Kidney (tissue), 22 donors: ENCODE measurements at places on chromosomes 16 and 17. TPM values are rescaled to one million over a fixed set of nuclear protein-coding genes. Genes with fewer than 3 reads are reported as not detected.

The CMTM2 gene
- total RNA-seq = 0.25 TPM

The FBXW10 gene
- not detected for total RNA-seq

The AANAT gene
- total RNA-seq = not detected

The GUCY2D gene
- total RNA-seq = 0.19 TPM

The ZNF385C gene
- 1.2 TPM for total RNA-seq

DNA sequence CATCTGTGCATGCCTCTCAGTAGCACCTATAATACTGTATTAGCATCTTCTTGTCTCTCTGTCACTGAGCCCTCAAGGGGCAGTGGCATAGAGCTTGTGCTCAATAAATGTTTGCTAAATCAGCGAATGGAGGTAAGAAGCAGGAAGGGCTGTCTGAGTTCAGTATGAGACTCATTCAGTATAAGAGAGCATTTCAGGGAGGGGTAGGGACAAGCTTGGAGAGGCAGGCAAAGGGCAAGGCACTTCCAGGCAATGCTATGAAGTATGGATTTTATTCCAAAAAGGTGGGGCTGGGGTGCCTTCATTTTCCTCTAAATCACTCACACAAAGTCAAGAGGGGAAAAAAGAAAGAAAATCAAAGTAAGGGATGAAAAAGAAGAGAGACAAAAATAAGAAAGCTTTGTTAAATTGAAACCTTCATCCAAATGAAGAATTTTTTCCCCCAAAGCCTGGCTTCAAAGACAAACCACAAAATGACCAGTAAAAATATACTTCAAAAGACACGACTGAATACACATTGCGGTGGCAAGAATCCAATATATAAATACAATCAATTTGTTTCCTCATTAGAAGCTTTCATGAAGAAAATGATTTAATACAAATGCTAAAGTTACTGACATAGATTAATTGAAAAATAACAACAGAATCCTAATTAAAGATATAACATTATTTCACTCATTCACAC is 51.2 kb downstream of the SKAP1 start:
- H3K27ac ChIP-seq = no peak overlapping the region
- H3K4me1 ChIP-seq = no peaks in the 10 kb centered on the region
- H3K4me3 ChIP-seq = no peak overlapping the region
- no peaks in the 10 kb centered on the region for H3K27me3 ChIP-seq

- H3K36me3 ChIP-seq = no peaks in the 10 kb centered on the region
- no peak overlapping the region for H3K27ac ChIP-seq
- H3K4me1 ChIP-seq = no peaks in the 10 kb centered on the region
- H3K27me3 ChIP-seq = no peaks in the 10 kb centered on the region
- H3K4me3 ChIP-seq = no peak overlapping the region
Measured at GRCh38 chr17:38439436-38439835, 11.2 kb downstream of the ARHGAP23 start.

DNA sequence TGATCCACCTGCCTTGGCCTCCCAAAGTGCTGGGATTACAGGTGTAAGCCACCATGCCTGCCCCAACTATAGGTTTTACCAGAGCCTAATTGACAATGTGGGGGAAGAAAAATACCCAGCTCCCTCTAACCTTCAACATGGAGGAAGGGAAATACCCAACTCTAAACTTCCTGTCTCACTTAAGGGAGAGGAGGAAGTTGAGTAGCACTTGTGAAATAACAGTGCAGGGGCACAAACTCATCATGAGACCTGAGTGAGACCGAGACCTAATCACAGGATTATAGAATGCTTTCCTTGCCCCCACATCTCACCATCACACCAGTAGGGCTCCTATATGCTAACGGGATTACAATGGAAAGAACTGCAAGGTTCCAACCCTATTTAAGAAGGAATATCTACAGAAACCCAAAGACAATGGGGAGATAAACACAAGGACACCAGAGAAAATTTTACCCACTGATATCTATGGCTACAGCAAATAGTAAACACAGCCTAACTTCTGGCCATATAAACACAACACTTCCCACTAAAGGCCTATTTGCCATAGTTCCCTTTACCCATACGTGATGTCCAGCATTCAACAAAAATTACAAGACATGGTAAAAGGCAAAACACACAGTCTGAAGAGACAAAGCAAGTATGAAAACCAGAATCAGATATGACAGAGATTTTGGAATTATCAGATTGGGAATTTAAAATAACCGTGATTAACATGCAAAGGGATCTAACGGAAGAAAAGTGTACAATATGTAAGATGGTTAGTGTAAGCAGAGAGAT is 26.9 kb downstream of the OR3A1 start:
- no peaks in the 10 kb centered on the region for H3K27me3 ChIP-seq
- no peak overlapping the region for H3K4me3 ChIP-seq
- no peak for DNase-seq
- H3K4me1 ChIP-seq = no peaks in the 10 kb centered on the region
- H3K27ac ChIP-seq = no peak overlapping the region

DNA sequence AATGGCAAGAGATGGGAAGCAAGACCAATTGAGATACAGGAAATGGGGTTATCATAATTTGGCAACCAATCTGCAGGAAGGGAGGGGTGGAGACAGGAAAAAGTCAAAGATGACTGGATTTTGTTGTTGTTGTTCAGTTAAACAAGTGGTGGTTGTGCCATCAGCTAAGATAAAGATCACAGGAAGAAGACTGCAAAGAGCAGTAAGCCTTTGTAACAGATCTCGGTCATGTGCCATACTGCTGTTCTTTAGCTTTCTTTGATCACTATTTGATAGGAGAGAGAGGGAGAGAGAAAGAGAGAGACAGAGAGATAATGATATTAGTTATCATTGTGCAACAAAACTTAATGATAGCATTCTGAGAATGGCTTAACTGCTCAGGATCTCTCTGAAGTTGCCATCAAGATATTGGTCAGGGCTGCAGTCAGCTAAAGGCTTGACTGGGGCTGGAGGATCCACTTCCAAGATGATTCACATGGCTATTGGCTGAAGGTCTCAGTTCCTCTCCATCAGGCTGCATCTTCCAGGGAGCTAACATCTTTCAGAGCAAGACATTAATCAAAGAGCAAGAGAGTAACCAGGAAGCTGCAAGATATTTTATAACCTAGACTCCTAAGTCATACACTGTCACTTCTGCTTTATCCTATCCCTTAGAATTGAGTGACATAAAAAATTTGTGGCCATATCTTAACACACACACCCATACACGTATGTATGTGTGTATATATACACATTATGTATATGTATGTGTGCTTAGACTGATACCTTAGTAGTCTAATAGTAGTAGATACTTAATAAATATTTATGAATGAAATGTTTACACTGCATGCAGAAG is 405.0 kb downstream of the SHISA9 start:
- H3K4me1 ChIP-seq = no peaks in the 10 kb centered on the region
- H3K4me3 ChIP-seq = no peak overlapping the region
- DNase-seq = no peak
- H3K36me3 ChIP-seq = no peaks in the 10 kb centered on the region
- no peaks in the 10 kb centered on the region for H3K27me3 ChIP-seq

GRCh38 chr17:17042851-17043460 is 699 bp downstream of the MPRIP start:
- no peak for DNase-seq
- peak overlapping the region; percentile 88 for H3K27ac ChIP-seq
- peaks cover 27% of the 10 kb centered on the region for H3K4me1 ChIP-seq
- H3K36me3 ChIP-seq = no peaks in the 10 kb centered on the region

- H3K4me3 ChIP-seq = no peak overlapping the region
- peaks cover 12% of the 10 kb centered on the region for H3K4me1 ChIP-seq
- no peak for DNase-seq
- H3K36me3 ChIP-seq = no peaks in the 10 kb centered on the region
- no peak overlapping the region for H3K27ac ChIP-seq
Measured at GRCh38 chr17:55067697-55068439, 99.3 kb downstream of the STXBP4 start.

GRCh38 chr16:85310868-85311585 is 198.8 kb upstream of the CIBAR2 start:
- no peaks in the 10 kb centered on the region for H3K27me3 ChIP-seq
- H3K4me1 ChIP-seq = peaks cover 22% of the 10 kb centered on the region
- no peak for DNase-seq
- H3K27ac ChIP-seq = no peak overlapping the region
- H3K4me3 ChIP-seq = no peak overlapping the region
- H3K36me3 ChIP-seq = no peaks in the 10 kb centered on the region

DNA sequence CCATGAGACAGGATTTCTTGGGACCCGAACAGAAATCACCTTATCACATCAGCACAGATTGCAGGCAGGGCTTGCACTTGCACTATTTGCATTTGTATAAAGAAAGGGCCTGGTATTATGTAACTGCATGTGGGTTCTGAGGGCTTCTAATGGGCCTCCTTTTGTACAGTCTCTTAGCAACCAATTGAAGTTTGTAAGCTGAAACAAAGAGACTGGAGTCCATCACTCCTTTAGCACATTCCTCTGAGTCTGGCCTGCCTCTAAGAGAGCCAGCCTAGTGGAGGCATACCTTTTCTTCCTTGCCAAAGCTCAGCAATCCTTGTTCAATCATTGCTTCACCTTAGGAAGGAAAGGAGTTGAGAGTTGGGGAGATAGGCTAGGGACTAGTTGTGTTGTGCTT is 387.1 kb downstream of the XYLT1 start:
- no peak for DNase-seq
- H3K27me3 ChIP-seq = no peaks in the 10 kb centered on the region
- no peak overlapping the region for H3K27ac ChIP-seq
- H3K4me3 ChIP-seq = no peak overlapping the region
- no peaks in the 10 kb centered on the region for H3K4me1 ChIP-seq
- no peaks in the 10 kb centered on the region for H3K36me3 ChIP-seq

- peak overlapping the region; percentile 33 for H3K4me3 ChIP-seq
- peak overlapping the region; percentile 78 for H3K27ac ChIP-seq
- no peaks in the 10 kb centered on the region for H3K27me3 ChIP-seq
Measured at GRCh38 chr16:27242868-27243590, 25.5 kb downstream of the NSMCE1 start.

DNA sequence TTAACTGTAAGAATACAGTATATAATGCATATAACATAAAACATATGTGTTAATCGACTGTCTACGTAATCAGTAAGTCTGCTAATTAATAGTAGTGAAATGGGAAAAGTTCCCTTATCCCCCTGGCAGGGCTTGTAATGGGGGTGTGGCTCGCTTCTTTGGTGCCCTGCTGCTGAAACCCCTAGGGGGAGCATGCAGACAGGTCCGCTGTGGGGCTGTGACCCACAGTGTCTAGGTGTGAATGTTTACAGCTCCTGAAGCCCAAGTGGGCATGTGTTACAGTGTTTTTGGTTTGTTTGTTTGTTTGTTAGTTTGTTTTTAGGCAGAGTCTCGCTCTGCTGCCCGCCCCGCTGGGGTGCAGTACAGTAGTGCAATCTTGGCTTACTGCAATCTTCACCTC is 495.7 kb downstream of the SHISA9 start:
- H3K27ac ChIP-seq = no peak overlapping the region
- no peaks in the 10 kb centered on the region for H3K4me1 ChIP-seq

DNA sequence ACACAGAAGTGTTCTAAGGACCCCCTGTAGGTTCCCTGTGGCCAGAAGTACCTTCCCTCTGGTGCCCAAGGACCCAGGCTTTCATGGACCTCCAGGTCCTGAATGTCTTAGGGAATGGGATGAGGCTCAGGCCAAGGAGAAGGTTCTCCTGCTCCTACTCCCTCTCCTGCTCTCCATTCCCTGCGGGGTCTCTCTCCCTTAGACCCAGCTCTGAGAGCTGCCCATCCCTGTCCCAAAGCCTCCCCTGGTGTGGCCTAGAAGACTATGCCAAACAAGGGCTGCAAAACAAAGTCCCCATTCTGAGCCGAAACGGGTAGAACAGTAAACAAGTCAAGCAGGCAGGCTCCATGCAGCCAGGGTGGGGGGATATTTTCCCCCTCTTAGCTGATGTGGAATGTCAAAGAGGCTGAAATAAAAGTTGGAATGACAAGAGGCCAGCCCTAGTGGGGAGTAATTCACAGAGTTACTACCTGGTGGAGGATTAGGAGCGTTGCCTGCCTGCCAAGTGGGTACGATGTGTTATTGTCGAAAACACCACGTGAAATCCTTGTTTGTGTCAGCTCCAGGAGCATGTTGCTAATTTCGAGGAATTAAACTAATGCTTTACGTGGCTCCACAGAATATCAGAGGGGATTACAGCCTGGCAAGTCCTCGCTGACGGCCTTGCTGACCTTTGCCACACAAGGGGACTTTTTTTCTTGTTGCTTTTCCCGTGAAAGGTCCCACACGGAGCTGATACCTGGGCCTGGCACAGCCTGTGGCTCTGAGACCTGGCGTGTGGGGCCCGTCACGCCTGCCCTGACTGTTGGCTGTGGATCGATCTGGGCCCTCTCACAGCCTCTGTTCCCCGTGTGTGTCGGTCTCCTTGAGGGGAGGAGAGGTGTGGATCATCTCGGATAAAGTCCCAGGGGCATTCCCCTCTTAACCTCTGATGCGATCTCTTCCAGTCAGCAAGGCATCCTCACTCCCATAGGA is 2.9 kb downstream of the WFIKKN2 start:
- H3K27ac ChIP-seq = no peak overlapping the region
- H3K36me3 ChIP-seq = no peaks in the 10 kb centered on the region
- no peaks in the 10 kb centered on the region for H3K27me3 ChIP-seq
- H3K4me3 ChIP-seq = no peak overlapping the region
- DNase-seq = peak; percentile 31

DNA sequence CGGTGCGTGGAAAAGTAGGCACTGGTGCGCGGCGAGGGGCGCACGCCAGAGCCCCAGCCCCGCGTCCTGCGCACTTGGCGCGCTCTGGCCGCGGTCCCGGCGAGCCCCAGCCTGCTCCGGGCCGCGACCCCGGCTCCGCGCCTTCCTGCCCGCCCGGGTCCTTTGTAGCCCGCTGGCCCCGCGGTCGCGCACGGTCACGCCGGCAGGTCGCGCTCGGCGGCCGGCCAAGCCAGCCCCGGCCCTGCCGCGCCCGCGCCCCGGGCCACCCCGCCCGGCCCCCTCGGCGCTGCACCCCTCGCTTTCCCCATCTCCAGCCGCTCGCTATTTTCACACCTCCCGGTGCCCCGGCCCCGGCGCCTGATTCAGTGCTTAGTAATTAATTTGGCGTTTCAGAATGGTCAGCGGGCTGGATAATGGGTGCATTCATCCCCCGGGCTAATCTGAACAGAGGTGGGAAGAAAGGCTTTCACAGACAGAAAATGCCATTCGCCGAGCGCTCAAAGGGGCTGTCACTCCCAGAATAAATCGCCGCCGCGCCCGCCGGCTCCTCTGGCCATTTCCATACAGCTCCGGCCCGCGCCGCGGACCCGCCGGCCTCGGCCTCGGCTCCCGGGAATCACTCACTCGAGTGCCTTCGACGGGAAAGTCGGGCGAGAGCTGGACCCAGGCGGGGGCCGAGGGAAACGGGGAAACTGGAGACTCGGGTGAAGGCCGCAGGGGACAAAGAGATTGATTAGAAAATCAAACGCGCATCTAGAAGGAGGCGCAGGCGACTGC is 17.8 kb upstream of the NTN1 start:
- no peak for DNase-seq
- no peak overlapping the region for H3K4me3 ChIP-seq
- no peak overlapping the region for H3K27ac ChIP-seq
- H3K4me1 ChIP-seq = peaks cover 4% of the 10 kb centered on the region
- peaks cover 27% of the 10 kb centered on the region for H3K27me3 ChIP-seq
- no peaks in the 10 kb centered on the region for H3K36me3 ChIP-seq

DNA sequence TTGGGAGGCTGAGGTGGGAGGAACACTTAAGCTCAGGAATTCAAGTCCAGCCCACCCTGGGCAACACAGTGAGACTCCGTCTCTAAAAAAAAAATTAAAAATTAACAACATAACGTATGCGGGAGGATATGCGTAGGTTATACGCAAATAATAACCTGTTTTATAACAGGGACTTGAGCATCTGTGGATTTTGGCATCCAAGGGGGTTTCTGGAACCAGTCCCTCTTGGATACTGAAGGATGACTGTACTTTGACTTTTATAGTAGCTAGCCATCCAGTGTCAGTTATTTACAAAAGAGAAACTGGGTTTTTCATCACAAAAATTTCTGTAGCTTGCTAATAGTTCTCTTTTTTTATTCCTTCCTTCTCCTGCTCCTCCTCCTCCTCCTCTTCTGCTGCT is 64.5 kb downstream of the TNRC6C start:
- no peaks in the 10 kb centered on the region for H3K36me3 ChIP-seq
- no peaks in the 10 kb centered on the region for H3K4me1 ChIP-seq
- H3K27me3 ChIP-seq = no peaks in the 10 kb centered on the region
- no peak overlapping the region for H3K4me3 ChIP-seq
